Dermis blood vessel endothelial cell (primary cell): ENCODE measurements at places on chromosomes 11 and 22. TPM values are rescaled to one million over a fixed set of nuclear protein-coding genes. Genes with fewer than 3 reads are reported as not detected.
A peak's percentile ranks its signal among the peaks of the same experiment; 100 is the strongest.

GRCh38 chr11:72688929-72689328 lies 14.7 kb upstream of the PDE2A start:
- no peak for DNase-seq

GRCh38 chr11:59822989-59823566 lies 12.5 kb upstream of the MRPL16 start:
- DNase-seq, result peak; percentile 84

DNA sequence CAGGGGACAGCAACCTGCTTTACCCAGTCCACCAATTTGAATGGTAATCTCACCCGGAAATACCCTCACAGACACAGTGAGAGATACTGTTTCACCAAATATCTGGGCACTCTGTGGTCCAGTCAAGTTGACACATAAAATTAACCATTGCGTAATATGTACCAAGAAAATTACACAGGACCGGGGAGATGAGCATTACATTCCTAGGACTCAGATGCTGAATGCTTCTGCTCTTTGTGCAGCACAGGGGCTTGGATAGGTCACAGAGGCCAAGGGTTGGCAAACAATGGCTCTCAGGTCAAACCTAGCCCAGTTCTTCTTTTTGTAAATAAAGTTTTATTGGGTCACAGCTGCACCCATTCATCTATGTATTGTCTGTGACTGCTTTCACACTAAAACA lies 557.2 kb downstream of the MN1 start:
- no peak for DNase-seq

GRCh38 chr22:40203572-40203971 lies 25.8 kb downstream of the TNRC6B start:
- DNase-seq, result no peak

The PLAAT4 gene
- 2.3 and 10.6 TPM in 2 replicates for total RNA-seq

The MAJIN gene
- total RNA-seq, result 0.17 TPM in 1 of 2 replicates, not detected in the other
